ENCODE measurements at places on chromosomes 12 and 14.
A peak's percentile ranks its signal among the peaks of the same experiment; 100 is the strongest.

- no peak for DNase-seq
Measured at GRCh38 chr12:101564912-101565311, 29.9 kb upstream of the MYBPC1 start.

DNA sequence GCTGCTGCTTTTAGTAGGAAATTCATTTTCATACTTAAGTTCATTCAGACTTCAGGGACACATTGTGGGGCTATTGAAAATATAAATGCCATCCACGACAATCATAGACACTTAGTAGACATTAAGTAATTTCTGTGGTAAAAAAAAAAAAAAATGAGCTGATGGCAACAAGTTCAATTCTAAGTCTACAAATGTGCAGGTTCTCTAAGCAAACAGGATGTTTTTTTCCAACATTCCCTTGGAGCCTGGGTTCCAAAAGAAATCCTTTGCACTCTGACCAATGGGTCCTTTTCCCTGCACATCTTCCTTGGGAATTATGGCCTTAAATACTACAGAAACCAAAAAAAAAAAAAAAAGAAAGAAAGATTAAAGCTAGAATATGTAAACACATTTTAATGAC lies 175.6 kb upstream of the HIF1A start:
- DNase-seq: no peak

- DNase-seq: no peak
Measured at GRCh38 chr14:70917633-70918032, 10.4 kb downstream of the PCNX1 start.

- no peak for DNase-seq
Measured at GRCh38 chr12:116473416-116473815, 85.8 kb upstream of the MAP1LC3B2 start.

GRCh38 chr14:104107611-104108569 lies 22.4 kb downstream of the ASPG start:
- DNase-seq: no peak

GRCh38 chr12:106739318-106739717 lies 35.2 kb upstream of the RIC8B start:
- DNase-seq: no peak

DNA sequence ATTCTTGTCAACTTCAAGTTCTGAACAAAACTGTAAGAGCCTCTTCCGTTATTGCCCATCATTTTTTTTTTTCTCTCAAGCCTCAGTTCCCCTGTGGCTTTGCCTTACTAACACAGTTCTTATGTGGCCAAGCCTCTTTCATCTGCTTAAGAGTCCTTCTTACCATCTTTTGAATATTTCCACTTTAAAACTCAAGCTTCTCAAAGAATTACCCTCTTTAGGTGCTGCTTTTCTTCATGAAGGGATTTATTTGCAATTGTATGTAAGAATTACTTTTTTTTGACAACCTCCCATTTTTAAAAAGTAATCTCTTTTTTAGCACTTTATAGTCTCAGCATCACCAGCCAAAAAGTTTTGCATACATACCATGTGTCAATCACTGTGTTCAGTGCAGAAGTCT lies 240.2 kb upstream of the RMST start:
- DNase-seq: no peak

- no peak for DNase-seq
Measured at GRCh38 chr12:105468464-105468863, 138.0 kb downstream of the C12orf75 start.

DNA sequence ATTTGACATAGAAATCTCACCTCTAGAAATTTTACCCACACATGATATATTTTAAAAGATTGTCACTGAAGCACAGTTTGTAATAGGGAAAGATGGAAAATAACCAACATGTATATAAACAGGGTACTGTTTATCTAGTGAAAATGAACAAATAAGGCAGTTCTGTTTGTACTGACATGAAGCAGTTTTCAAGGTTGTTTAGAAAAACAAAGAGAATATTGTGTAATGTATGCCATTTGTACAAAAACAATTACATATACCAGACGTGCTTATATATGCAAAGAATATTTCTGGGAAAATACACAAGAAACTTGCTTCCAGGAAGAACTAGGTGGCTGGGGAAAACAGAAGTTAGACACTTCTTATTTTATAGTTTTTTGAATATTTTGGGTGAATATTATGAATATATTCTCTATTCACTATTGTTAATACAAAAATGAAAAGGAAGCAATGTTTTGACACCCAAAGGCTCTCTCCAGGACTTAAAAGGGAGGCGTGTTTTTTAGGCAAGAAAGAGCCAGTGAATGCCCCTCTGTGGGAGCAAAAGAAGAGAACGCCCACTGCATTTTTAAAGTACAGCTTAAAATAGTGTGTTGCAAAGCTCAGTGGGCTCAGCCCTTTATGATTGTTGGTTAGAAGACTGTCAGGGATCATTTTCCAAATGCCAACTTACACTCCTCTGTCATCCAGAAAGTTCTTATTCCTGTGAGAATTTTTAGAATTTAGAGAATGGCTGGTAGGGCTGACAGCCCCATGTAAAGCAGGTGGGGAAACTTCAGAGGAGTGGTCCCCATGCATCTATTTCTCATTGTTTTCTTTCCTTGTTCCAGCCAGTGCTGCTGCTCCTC lies 59.6 kb upstream of the FERMT2 start:
- DNase-seq: no peak

DNA sequence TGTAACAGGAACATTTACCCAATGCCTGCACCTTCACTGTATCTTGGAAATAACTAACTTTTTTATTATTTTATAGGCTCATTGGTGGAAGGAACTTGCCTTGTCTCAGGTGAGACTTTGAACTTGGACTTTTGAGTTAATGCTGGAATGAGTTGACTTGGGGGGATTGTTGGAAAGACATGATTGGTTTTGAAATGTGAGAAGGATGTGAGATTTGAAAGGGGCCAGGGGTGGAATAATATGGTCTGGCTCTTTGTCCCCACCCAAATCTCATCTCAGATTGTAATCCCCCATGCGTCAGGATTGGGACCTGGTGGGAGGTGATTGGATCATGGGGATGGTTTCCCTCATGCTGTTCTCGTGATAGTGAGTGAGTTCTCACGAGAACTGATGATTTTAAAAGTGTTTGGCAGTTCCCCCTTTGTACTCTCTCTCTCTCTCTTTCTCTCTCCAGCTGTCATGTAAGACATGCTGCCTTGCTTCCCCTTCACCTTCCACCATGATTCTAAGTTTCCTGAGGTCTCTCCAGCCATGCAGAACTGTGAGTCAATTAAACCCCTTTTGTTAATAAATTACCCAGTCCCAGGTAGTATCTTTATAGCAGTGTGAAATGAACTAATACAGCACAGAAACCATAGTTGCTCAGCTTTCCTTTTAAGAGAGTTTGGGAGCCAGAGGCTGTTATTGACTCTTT lies 244.1 kb downstream of the BTG1 start:
- DNase-seq: no peak

- DNase-seq: no peak
Measured at GRCh38 chr12:64085996-64086395, 136.1 kb downstream of the KICS2 start.

GRCh38 chr14:88369496-88369895 lies 16.0 kb upstream of the SPATA7 start:
- no peak for DNase-seq

GRCh38 chr14:21070610-21071224 lies 613 bp downstream of the ARHGEF40 start:
- peak; percentile 64 for DNase-seq

GRCh38 chr12:5889381-5890047 lies 55.5 kb downstream of the ANO2 start:
- DNase-seq: no peak

DNA sequence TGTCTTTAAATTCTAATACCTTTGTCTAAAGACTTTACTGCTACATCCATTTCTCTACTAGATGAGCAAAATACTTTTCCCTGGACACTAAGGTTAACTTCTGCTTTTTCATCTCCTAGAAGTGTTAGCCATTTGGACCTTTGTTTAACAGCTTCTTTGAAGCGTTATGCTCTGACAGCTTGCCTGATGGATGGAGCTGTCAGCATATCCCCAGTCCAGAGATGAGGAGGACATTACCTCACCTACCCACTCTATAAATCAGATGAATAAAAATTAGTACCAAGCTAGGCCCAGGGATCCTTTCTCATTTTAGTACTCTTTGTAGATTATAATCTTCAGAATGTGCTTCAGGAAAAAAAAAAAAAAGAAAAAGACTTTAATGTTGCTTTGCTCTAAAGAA lies 222.7 kb downstream of the PELI2 start:
- no peak for DNase-seq

All from NCI-H526 (cell line).